BE2C (cell line): ENCODE measurements at places on chromosomes 16 and 17.

- no peak for DNase-seq
These were observed 681 bp upstream of the MAPT start for GRCh38 chr17:45893725-45894021.

- no peak for DNase-seq
These were observed 81.2 kb downstream of the C16orf95 start for GRCh38 chr16:87235810-87236515.

DNA sequence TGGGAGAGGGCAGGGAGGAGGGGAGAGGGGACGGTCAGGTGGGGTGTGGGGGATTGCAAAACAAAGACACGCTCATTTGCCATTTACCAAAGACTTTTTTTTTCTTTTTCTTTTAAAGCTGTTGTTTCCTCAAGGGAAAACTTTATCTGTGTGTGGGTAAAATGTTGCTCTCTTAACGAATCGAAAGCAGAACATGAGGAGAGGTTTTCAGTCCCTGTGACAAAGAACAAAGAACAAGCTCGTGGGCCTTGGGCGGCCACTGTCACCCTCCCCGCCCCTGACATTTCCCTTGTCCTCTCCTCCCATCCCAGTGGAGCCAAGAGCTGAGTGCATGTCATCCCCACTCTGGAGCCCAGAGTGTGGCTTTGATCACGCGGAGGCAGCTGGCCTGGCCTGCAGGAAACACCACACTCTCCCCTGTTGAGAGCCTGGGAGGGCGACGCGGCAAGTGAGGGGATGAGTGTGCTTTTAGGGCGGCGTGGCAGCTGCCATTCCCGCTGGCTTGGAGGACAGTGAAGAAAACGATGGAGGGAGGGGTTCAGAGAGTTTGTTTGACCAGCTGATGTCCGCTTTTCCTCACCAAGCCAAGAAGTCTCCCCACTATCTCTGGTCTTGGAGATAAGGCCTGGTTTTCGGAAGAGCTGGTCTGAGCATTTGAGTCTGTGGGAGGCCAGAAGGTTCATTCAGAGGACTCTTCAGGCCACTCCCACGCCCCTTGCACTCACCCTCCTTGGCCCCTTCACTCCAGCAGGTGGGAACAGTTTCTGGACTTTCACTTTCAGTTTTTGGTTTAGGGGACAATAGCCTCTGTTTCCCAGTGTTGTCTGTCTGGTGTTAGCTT, 11.4 kb downstream of the CCR7 start:
- no peak for DNase-seq

GRCh38 chr17:11601661-11602060, 3.4 kb downstream of the DNAH9 start:
- no peak for DNase-seq

DNA sequence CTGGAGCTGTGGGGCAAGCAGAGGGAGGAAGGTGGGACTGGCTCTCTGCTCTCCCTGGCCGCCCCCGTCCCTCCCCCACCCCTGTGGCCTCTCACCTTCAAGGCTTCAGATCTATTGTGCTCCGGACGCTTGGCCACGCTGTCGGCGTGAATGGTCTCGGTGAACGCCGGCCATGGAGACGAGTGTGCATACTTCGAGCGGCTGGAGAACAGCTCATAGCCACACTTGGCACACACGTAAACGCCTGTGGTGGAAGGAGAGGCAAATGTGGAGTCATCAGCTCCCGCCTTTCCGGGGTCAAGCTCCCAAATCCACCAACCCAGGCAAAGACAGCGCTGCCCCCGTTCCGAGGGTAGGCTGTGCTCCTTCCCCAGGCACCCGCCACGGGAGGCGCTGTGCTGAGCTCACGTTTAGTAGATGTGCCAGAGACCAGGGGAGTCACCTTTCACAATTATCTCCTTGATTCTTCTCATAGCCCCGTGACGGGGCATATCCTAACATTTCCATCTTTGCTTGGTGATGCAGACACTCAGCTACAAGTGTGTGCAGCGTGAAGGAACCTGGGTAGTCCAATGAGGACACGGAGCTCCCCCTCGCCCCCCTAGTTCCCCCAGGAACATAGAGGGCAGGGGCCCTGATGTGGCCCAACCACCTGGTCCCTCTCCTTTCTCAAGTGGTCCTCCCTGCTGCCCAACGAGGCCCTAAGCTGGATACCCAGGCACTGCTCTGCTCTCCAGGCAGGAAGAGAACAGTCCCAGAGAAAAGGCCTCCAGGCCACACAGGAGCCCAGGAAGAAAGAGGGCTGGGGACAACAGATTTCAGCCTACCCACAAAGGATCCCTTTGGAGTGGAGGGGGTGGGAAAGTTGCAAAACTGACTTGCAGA, 1.6 kb downstream of the MSRB1 start:
- DNase-seq = no peak

DNA sequence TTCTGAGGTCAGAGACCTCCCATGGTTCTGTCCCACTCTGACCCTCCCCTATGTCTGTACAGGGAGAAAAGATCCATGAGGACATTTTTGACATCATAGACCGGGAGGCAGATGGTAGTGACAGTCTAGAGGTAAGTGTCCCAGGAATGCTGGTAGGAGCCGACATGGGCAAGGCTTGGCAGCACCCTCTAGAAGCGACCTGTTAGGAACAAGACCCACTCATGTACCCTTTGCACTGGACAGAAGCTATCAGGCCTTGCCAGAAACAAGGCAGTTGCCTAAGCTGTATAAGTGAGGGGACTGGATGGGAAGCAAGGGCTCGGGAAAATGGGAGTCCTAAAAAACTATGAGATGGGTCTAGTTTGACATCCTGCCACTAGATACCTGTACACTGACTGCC, 2.5 kb downstream of the TUBG1 start:
- no peak for DNase-seq

- no peak for DNase-seq
These were observed 17.0 kb downstream of the DHODH start for GRCh38 chr16:72025404-72026114.

- no peak for DNase-seq
These were observed 27.2 kb upstream of the ASGR2 start for GRCh38 chr17:7141824-7142223.

DNA sequence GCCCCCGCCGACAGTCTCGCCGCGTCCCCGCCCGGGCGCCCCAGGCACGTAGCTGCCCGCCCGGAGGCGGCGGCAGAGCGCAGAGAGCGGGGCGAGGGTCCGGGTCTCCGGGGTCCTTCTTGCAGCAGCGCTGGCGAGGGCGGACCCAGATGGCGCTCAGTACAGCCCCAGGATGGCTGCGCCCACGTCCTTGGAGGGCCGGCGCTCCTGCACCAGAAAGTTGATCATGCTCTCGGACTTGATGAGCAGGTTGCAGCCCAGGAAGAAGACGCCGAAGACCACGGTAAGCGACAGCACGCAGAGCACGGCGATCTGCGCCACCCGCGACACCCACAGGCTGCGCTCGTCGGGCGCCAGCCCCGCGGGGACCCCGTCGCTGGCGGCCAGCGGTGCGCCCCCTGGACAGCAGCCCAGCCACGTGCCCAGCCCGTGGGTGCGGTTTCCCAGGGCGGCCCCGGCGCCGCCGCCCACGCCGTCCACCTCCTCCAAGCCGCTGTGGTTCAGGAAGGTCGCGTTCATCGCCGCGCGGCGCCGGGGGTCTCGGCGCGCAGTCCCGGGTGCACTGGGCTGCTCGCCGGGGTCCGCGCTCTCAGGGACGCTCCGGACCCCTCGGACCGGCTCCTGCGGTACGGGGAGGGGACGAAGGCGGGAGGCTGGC, 435 bp downstream of the RPRML start:
- peak; percentile 28 for DNase-seq

DNA sequence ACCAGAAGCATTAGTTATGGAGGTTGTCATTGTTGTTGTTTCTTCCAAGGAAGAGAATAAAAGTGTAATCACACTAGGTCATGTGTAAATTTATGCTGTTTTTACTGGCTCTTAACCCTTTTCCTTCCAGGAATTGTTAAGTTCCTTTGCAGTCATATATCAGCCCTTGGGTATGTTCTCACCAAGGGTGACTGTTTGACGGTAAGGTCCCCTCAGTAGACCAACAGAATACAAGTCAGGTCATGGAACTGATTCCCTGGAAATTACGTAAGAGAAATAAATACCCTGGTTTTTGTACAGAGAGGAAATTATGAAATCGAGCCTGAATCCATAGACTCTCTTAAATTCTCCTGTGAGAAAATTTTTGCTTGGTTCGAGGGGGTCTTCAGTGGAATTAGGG, 11.2 kb upstream of the KCNJ2 start:
- no peak for DNase-seq

DNA sequence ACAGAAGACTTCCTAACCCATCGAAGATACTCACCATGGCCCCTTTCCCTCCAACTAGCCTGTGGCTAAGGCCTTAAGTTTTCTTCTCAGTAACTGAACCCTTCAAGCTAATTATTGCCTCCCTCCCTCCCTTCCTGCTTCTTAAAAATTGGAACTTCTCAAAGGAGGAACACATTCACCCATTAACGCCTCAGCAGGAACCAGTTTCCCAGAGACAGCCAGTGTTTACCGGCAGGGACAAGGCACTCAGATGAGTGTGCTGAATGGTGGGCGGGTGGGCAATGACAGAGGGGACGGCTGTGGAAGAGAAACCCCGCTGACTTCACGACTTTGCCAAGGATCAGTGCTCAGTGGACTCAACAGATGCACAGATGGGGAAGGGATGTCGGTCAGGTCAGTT, 20.3 kb downstream of the PITPNA start:
- DNase-seq = no peak

DNA sequence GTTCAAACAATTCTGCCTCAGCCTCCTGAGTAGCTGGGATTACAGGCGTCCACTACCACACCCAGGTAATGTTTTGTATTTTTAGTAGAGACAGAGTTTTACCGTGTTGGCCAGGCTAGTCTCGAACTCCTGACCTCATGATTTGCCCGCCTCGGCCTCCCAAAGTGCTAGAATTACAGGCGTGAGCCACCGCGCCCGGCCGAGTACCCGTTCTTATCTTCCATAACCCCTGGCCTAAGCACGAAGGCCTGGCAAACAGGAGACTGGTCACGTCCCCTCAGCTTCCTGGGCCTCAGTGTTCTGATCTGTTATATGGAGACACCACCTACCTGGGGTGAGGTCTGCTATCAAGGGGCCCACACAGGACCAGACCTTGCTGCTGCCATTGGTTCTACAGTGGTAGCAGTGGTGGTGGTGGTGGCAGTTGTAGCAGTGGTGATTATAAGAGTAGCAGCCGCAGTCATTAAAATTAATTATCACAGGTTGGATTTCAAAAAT, 1.3 kb downstream of the SLC5A10 start:
- DNase-seq = no peak

DNA sequence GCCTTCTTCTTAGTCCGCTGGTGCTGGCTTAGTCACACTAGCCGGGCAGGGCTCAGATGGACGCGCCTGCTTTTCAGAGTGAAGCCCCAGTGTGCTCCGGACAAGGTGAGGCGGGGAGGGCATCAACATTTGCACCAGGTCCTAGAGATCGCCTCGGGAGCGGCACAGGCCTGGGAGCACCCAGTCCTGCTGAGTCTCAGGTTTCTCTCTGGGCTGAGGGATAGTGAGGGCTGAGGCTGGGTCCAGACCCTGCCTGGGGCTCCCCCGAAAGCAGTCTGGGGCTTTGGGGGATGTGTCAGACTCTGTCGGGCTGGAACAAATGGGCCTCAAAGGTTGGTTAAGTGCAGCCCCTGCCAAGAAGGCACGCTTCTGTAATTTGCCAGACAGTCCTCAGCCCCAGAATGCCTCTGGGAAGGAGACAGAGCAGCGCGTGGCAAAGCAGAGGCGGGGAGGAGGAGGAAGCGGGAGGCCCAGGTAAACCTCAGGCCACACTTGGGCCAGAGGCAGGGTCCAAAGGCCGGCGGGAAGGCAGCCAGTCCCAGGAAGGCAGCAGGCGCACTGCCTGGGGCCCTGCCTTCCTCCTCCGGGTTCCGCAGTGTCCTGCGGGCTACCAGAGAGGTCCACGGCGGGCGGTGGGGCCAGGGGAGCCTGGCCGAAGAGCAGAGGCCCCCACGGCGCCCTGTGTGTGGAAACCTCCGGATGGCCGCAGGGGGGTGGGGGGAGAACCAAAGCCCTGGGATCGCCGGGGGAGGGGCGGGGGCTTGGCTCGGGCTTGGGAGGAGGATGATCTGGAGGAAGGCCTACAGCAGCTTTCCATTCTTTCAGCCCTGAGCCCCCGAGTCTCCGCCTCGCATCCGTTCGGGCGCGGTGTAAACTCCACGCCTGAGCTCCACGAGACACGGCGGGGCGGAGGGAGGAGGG, 39.5 kb upstream of the ATP2A3 start:
- DNase-seq = no peak

DNA sequence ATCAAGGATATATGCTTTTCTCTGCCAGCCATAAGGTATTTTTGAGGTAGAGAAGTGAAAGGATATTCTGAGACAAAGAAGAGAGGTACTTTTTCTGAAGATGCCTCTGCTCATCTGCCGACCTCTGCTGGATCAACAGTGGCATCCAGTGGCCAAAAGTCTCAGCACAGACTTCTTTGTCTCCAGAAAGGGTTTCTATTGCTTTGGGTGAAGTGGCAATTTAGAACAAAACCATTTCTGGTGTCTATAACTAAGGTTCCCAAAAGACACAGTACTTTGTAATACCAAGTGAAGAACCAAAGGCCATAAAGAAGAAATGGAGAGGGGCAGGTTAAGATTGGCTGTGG, 155.2 kb upstream of the C17orf78 start:
- peak; percentile 54 for DNase-seq

- no peak for DNase-seq
These were observed 563 bp downstream of the ZCCHC14 start for GRCh38 chr16:87492291-87492630.

- DNase-seq = peak; percentile 78
These were observed 14.7 kb upstream of the PLLP start for GRCh38 chr16:57299009-57299718.

GRCh38 chr16:56115817-56116576, 75.3 kb upstream of the GNAO1 start:
- no peak for DNase-seq

- peak; percentile 98 for DNase-seq
These were observed 1.8 kb upstream of the ZNF500 start for GRCh38 chr16:4768549-4769305.

DNA sequence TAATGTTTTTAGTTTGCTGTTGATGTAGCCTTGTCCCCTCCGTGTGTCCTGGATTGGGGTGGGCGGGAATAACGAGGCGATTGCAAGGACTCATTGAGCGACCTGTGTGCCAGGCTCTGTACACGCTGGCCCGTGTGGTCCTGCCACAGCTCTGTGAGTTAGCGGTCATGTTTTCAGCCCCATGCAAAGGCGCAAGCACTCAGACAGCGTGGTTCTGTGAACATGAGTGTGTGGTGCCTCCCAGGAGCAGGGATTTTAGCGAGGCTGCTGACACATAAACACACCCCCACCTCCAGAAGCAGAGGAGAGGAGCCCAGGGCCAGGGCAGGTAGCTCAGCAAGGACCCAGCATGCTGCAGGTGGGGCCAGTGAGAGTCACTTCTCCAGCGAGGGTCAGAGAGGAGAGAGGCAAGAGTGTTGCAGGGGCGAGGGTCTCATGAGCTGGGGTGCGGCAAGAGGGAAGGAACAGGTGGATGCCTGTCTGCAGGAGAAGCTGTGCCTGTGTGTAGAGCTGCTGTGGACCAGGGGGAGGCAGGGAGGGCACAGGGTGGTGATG, 115.3 kb downstream of the OR1D5 start:
- DNase-seq = no peak

GRCh38 chr17:31313982-31314781, at the start of gene EVI2B:
EVI2B (minus strand) TSS chr17:31314054; CDS start chr17:31305609, 8,445 bp downstream.
- no peak for DNase-seq
